Thoracic aorta (tissue), 2 donors: ENCODE measurements at places on chromosomes 13 and 19. TPM values are rescaled to one million over a fixed set of nuclear protein-coding genes. Genes with fewer than 3 reads are reported as not detected.

The CGB8 gene
- total RNA-seq: not detected

The CKM gene
- total RNA-seq: 3.0 TPM

GRCh38 chr13:63307228-63307627 lies 1891.6 kb upstream of the PCDH20 start:
- DNase-seq: no peak

GRCh38 chr13:44108331-44108858 lies 228.7 kb downstream of the LACC1 start:
- DNase-seq: no peak

- no peak for DNase-seq
These were observed 29.6 kb downstream of the CAPS start for GRCh38 chr19:5943623-5944022.
